Tibial nerve (tissue), 4 donors: ENCODE measurements at places on chromosomes 1 and 21. TPM values are rescaled to one million over a fixed set of nuclear protein-coding genes. Genes with fewer than 3 reads are reported as not detected.

The LINGO4 gene
- total RNA-seq = not detected

The PTCH2 gene
- 6.6 TPM for total RNA-seq

The KRTAP26-1 gene
- total RNA-seq = not detected

The DYRK3 gene
- total RNA-seq = 5.5 TPM

The KRTAP19-1 gene
- total RNA-seq = not detected

The PRKACB gene
- total RNA-seq = 13.4 TPM

DNA sequence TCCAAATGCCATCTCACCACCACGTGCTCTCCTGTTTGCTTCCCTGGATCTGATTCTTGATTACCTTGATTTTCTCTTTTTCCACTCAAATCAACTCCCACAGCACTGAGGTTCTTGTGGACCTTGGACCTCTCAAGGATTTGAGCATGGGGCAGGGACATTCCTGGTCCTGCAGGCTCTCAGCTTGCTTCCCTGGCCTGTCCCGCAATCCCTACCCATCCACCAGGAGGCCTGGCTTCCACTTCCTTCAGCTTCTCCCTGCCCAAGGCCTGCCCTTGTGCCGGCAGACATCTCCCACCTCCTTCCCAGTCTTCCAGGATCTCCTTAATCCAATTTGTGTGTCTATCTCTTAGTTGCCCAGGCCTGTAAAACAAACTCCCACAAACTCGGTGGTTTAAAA is 21.6 kb downstream of the PLA2G2A start:
- H3K4me3 ChIP-seq = no peak overlapping the region
- no peak for DNase-seq
- H3K4me1 ChIP-seq = no peaks in the 10 kb centered on the region

GRCh38 chr21:37155186-37155585 is 82.1 kb downstream of the TTC3 start:
- no peak overlapping the region for H3K27ac ChIP-seq
- no peaks in the 10 kb centered on the region for H3K4me1 ChIP-seq
- H3K36me3 ChIP-seq = no peaks in the 10 kb centered on the region
- H3K27me3 ChIP-seq = no peaks in the 10 kb centered on the region
- H3K4me3 ChIP-seq = no peak overlapping the region
- DNase-seq = no peak

GRCh38 chr1:19448491-19449439 is 36.6 kb downstream of the CAPZB start:
- peak overlapping the region; percentile 66 for H3K27ac ChIP-seq
- no peaks in the 10 kb centered on the region for H3K27me3 ChIP-seq
- peak; percentile 50 for DNase-seq
- no peak overlapping the region for H3K4me3 ChIP-seq
- H3K4me1 ChIP-seq = peaks cover 81% of the 10 kb centered on the region

DNA sequence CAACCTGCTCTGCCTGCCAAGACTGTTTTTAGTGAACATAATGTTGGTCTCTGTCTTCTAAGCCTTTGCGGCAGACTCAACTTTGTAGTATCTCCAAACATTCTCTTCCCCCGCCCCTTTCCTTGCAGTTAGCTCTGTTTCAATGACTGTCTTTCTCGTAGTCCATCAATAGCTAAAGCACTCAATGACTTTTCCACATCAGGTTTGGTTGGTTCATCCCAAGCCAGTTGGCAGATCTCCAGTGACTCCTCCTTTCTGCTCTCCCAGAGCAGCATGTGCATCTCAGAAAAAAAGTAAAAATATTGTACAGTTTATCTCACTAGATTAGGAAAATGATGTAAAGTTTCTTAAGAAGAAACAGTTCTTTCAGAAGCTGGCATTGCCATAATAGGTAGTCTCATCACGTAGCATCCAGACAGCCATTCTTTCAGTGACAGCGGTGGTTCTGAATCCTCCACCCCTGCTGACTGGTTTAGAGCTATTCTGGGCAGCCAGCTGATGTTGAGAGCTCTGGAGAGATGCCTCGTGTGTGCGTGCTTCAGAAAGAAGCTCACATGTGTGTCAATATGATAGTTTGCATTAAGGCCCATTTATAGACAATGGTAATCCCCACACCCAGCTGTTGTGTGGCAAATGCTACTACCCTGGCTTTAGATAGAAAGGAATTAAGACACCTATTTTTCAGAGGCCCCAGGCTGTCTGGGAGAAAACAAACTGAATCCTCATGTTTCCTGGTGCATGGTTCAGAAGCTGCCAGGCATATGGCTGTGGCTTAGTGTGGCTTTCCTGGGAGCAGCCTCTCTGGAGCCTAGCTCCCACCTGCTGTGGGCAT is 53.2 kb downstream of the CNN3 start:
- no peaks in the 10 kb centered on the region for H3K4me1 ChIP-seq
- H3K27ac ChIP-seq = peak overlapping the region; percentile 45
- no peak overlapping the region for H3K4me3 ChIP-seq
- no peaks in the 10 kb centered on the region for H3K27me3 ChIP-seq
- DNase-seq = no peak

DNA sequence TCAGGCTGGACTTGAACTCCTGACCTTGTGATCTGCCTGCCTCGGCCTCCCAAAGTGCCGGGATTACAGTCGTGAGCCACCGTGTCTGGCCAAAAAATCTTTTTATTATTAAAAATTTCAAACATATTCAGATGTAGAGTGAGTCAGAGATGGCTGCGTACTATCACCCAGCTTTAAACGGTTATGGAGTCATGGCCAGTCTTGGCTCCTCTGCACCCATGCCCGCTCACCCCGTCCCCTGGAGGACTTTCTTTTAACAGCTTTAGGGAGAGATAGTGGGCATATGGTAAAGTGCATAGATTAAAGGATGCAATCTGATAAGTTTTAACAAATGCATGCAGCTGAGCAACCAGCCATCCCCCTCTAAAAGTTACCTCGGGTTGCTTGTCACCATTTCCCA is 51.8 kb downstream of the TNFRSF8 start:
- no peaks in the 10 kb centered on the region for H3K4me1 ChIP-seq
- no peaks in the 10 kb centered on the region for H3K36me3 ChIP-seq
- H3K27ac ChIP-seq = no peak overlapping the region
- no peaks in the 10 kb centered on the region for H3K27me3 ChIP-seq

DNA sequence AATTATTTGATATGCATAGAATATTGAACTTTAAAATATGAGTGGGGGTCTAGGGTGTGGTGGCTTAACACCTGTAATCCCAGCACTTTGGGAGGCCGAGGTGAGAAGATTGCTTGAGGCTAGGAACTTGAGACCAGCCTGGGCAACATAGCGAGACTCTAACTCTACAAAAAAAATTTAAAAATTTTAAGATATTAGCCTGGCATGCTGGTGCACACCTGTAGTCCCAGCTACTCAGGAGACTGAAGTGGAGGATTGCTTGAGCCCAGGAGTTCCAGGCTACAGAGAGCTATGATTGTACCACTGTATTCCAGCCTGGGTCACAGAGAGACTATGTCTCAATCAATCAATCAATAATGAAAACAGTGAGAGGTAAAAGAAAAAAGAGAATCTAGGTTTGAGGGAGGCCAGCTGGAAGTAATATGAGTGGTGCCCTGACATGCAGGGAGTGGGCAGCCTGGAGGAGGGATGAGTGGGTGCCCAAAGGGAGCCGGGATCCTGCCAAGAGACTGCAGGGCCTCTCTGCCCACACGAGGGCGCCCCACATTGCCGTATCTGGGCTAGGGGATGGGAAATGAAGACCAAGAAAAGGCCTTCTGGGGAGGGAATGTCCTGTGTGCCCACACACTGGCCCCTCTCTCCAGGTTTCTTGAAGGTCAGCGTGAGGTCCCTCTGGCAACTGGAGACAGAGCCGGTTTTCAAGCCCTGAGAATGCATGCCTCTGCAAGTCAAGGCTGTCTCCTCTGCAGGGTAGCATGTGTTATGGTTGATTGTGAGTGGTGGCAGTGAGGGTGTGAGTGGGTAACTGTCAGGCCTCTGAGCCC is 93.9 kb upstream of the PPM1J start:
- H3K27me3 ChIP-seq = no peaks in the 10 kb centered on the region
- DNase-seq = peak; percentile 77
- no peak overlapping the region for H3K4me3 ChIP-seq
- no peaks in the 10 kb centered on the region for H3K4me1 ChIP-seq
- H3K27ac ChIP-seq = no peak overlapping the region
- H3K36me3 ChIP-seq = no peaks in the 10 kb centered on the region

GRCh38 chr1:200245473-200245872 is 164.4 kb downstream of the ZNF281 start:
- H3K36me3 ChIP-seq = no peaks in the 10 kb centered on the region
- peaks cover 35% of the 10 kb centered on the region for H3K27me3 ChIP-seq
- H3K4me1 ChIP-seq = no peaks in the 10 kb centered on the region
- no peak for DNase-seq
- no peak overlapping the region for H3K4me3 ChIP-seq
